Activated CD8-positive, alpha-beta memory T cell treated with anti-CD3 and anti-CD28 coated beads for 48 hours (primary cell): ENCODE measurements at places on chromosomes 16 and 17.

GRCh38 chr17:66673668-66674276 lies 161.1 kb upstream of the CACNG5 start:
- no peak for DNase-seq

DNA sequence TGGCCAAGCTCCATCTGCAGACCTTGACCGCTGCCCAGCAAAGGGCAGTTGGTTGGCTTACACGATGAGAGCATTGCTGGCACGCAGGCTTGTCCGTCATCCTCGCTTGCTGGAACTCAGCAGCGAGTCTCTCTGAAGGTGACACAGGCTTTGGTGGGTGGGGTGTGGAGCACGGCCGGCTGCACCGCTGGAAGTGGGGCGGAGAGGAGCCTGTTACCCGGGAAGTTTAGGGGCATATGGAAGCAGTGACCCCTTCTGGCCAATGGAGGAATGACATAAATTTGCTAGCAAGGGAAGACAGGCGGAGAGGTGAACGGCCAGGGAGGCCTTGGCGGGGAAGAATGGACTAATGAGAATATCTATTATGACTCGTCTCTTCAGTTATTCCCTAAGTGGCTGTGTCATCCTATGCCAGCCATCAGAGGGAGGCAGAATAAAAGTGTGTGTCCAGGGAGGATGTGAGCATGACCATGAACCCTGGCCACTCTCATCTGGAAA lies 65.9 kb upstream of the SDK2 start:
- DNase-seq, result peak; percentile 45

GRCh38 chr16:31093132-31093703 lies 1.4 kb downstream of the VKORC1 start:
- no peak for DNase-seq

DNA sequence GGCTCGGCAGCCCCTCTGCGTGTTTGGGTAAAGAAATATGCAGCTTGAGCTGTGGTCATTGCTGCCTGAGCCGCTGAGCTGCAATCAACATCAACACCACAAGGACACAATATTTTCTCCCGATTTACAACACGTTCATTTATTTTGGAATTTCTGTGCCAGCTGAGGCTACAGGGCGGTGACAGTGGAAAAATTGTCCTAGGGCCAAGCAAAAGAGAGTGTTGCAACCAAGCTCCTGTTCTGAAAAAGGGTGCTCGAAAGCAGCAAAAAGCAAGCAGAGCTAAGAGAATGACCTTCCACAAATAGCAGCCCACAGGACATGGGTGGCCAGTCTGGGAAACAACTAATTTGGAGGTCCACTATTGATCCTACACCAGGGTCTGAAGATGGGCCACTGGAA lies 35.4 kb upstream of the NOG start:
- no peak for DNase-seq
